ENCODE measurements at places on chromosomes 2 and 18.

DNA sequence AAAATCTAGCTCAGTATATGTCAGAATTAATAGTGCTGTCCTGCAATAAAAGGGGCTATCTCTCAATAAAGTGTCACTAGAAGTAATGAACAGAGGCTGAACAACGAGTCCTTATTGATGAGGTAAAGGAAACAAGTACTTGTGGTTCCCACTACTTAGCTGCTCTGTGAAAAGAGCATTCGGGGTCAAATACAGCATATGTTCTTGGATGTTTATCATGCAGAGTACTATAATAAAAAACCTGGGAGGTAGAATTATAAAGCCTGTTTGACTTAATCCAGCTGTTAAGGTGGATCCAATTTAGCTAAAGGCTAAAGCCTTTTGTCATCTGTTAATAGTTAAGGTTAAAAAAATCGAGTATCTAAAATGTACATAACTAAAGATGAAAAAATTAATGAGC lies 32.4 kb downstream of the SLC35F5 start:
- DNase-seq, result no peak

- DNase-seq, result no peak
Measured at GRCh38 chr18:66695281-66695680, 91.4 kb upstream of the CDH19 start.

GRCh38 chr2:218427741-218428140 lies 8.8 kb downstream of the VIL1 start:
- no peak for DNase-seq

GRCh38 chr2:73292316-73292905 lies 937 bp downstream of the EGR4 start:
- no peak for DNase-seq

DNA sequence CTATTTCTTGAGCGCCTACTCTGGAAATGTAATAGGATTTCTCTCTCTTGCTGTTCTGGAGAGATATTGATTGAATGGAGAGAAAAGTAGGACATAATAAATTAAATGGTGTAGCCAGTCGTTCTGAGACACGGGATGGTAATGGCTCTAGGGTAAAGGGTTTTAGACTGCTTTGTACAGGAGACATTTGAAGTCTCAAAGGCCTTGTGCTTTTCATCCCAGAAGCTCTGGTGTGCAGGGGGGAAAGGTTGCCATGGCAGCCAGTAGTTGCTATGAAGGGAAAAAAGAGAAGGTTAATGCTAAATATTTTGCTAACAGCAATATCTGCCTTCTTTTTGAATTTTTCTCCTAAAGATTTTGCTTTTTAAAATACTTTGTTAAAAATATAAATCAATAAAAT lies 359.3 kb downstream of the RIT2 start:
- DNase-seq, result no peak

GRCh38 chr2:45003579-45004551 lies 5.4 kb downstream of the SIX2 start:
- DNase-seq, result no peak

GRCh38 chr2:169761251-169761969 lies 27.8 kb downstream of the KLHL23 start:
- no peak for DNase-seq

GRCh38 chr2:120320318-120320851 lies 25.6 kb upstream of the INHBB start:
- no peak for DNase-seq

GRCh38 chr2:137893145-137893544 lies 71.1 kb upstream of the HNMT start:
- no peak for DNase-seq

DNA sequence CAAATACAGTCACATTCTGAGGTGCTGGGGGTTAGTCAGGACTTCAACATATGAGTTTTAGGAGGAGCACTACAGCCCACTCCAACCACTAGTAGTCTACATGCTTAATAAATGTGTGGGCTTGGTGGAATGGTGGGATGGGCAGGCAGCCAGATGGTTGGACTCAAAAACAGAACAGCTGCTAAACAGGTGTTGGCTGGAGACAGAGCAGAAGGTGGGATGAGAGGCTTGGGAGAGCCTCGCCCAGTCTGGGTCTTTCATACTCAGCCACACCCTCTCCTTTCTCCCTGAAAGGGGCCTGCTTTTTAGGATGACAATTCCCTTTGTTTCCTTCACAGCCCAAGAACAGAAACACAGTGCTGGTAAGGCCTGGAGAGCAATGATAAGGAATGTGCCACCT lies 143.9 kb upstream of the KLHL29 start:
- no peak for DNase-seq

DNA sequence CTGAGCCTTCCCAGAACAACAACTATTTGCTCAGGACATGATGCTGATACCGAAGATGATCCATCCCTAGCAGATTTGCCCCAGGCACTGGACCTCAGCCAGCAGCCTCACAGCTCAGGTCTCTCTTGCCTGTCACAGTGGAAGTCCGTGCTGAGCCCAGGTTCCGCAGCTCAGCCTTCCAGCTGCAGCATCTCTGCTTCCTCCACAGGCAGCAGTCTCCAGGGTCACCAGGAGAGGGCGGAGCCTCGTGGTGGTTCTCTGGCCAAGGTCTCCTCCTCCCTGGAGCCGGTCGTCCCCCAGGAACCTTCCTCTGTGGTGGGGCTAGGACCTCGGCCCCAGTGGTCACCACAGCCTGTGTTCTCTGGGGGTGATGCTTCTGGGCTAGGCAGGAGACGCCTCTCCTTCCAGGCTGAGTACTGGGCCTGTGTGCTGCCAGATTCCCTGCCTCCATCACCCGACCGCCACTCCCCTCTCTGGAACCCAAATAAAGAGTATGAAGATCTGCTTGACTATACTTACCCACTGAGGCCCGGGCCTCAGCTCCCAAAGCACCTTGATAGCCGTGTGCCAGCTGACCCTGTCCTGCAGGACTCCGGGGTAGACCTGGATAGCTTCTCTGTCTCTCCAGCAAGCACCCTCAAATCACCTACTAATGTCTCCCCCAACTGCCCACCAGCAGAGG lies 15.4 kb downstream of the CEP68 start:
- no peak for DNase-seq

DNA sequence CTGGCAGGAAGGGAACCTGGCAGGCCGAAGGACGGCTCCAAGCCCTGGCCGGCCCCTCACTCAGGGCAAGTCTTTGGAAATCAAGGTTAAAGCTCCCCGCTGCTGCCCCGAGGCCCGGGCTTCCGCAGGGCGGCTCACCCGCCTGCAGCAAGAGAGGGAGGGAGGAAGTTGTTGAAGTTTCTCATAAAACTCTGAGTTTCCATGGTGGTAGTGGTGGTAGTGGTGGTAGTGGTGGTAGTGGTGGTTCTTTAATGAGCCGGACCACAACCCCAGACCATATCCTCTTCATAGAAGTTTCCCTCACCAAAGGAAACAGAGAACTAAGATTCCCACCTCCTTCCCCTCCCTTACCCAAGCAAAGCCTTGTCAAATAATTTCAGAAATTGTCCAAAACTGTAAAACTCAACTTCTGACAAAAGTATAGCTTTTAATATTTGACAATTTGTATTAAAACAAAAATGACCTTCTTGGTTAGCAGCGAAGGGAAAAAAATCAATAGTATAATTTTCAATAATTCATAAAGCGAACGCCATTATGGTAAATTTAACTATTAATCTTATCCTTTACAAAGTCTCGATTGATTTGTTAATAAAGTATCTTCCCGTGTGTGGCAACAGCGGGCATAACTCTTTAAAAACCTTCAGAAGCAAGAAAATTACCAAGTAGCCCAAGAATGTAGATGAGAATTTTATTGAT lies 1.5 kb upstream of the HOXD10 start:
- no peak for DNase-seq

DNA sequence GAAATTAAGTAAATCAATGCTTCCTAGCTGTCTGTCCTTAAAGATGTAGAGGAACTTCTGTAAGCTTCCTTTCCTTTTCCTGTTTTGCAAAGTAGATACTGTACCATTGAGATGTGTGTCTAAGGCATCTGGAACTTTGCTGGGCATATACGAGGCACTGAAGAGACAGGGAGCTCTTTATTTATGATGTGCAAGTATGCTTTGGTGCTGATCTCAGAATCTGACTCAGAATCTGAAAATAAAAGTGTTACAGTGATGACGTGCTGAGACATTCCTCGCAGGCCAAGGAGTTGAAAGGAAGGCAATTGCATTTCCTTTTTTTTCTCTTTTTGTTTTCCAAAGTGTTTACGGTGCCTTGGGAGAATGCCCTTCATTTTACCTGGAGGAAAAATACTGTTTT lies 230.9 kb upstream of the RGPD4 start:
- DNase-seq, result no peak

GRCh38 chr18:8380006-8380405 lies 229.2 kb upstream of the RAB12 start:
- no peak for DNase-seq

- peak; percentile 36 for DNase-seq
Measured at GRCh38 chr2:23900541-23901322, 26.2 kb downstream of the ATAD2B start.

DNA sequence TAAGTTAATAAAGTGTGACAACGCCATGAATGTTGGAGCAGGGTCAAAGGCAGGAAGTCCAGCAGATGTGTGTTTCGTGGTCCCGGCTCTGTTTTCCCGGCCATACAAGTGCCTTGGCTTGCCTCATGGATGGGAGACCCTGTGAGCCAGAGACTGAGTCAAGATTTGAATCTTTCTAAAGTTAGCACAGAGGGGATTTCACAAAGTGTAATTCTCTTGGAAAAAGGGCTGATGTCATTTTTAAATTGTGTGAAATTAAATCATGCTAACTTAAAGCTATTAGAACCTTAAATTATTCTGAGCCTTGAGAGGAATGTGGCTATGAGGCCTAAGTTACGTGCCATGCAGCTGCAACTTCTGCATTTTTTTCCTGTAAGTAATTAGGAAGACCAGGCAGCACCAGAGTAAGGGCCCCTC lies 38.3 kb upstream of the RALBP1 start:
- no peak for DNase-seq

- no peak for DNase-seq
Measured at GRCh38 chr2:174522553-174522952, 35.7 kb upstream of the GPR155 start.

DNA sequence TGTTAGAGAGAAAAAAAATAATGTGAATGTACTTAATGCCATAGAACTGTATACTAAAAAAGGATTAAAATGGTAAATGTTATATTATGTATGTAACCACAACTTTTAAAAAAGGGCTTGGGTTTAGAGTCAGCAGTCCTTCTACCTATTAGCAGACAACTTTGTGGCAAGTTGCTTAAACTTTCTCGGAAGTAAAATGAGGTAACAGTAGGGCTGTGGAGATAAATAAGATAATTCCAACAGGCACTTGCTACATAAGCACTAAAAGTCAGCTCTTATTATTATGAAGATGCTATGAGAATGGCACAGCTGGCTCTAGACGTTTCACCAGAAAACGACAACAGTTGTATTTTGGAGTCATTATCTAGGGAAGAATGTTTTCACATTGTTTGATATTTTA lies 31.3 kb downstream of the AAK1 start:
- DNase-seq, result no peak
